ENCODE measurements at places on chromosomes 3 and 15. TPM values are rescaled to one million over a fixed set of nuclear protein-coding genes. Genes with fewer than 3 reads are reported as not detected.

- H3K4me1 ChIP-seq: no peaks in the 10 kb centered on the region
- no peak overlapping the region for H3K27ac ChIP-seq
- no peak for DNase-seq
- no peaks in the 10 kb centered on the region for H3K36me3 ChIP-seq
- no peak overlapping the region for H3K4me3 ChIP-seq
These were observed 222.2 kb downstream of the WNT5A start for GRCh38 chr3:55264919-55265318.

- peaks cover 7% of the 10 kb centered on the region for H3K27me3 ChIP-seq
- H3K27ac ChIP-seq: no peak overlapping the region
- DNase-seq: no peak
- peak overlapping the region; percentile 45 for H3K4me3 ChIP-seq
- H3K4me1 ChIP-seq: peaks cover 8% of the 10 kb centered on the region
These were observed 900 bp upstream of the GNB4 start for GRCh38 chr3:179452176-179452564.

- H3K36me3 ChIP-seq: no peaks in the 10 kb centered on the region
- peaks cover 87% of the 10 kb centered on the region for H3K4me1 ChIP-seq
- H3K27ac ChIP-seq: peak overlapping the region; percentile 26
- H3K4me3 ChIP-seq: peak overlapping the region; percentile 32
- DNase-seq: no peak
These were observed 94.6 kb downstream of the FOXP1 start for GRCh38 chr3:71488882-71489281.

- no peaks in the 10 kb centered on the region for H3K36me3 ChIP-seq
- no peak overlapping the region for H3K27ac ChIP-seq
- H3K27me3 ChIP-seq: no peaks in the 10 kb centered on the region
- H3K4me3 ChIP-seq: no peak overlapping the region
- no peak for DNase-seq
- no peaks in the 10 kb centered on the region for H3K4me1 ChIP-seq
These were observed 94.2 kb downstream of the PLXNA1 start for GRCh38 chr3:127077068-127077467.

- H3K4me3 ChIP-seq: no peak overlapping the region
- no peak overlapping the region for H3K27ac ChIP-seq
- H3K36me3 ChIP-seq: no peaks in the 10 kb centered on the region
- no peaks in the 10 kb centered on the region for H3K4me1 ChIP-seq
- H3K27me3 ChIP-seq: no peaks in the 10 kb centered on the region
- no peak for DNase-seq
These were observed 412.1 kb upstream of the DPH6 start for GRCh38 chr15:35958021-35958420.

- no peaks in the 10 kb centered on the region for H3K4me1 ChIP-seq
- no peak for DNase-seq
- H3K4me3 ChIP-seq: no peak overlapping the region
- no peaks in the 10 kb centered on the region for H3K27me3 ChIP-seq
- no peaks in the 10 kb centered on the region for H3K36me3 ChIP-seq
- no peak overlapping the region for H3K27ac ChIP-seq
These were observed 61.4 kb upstream of the ST8SIA2 start for GRCh38 chr15:92332125-92332899.

DNA sequence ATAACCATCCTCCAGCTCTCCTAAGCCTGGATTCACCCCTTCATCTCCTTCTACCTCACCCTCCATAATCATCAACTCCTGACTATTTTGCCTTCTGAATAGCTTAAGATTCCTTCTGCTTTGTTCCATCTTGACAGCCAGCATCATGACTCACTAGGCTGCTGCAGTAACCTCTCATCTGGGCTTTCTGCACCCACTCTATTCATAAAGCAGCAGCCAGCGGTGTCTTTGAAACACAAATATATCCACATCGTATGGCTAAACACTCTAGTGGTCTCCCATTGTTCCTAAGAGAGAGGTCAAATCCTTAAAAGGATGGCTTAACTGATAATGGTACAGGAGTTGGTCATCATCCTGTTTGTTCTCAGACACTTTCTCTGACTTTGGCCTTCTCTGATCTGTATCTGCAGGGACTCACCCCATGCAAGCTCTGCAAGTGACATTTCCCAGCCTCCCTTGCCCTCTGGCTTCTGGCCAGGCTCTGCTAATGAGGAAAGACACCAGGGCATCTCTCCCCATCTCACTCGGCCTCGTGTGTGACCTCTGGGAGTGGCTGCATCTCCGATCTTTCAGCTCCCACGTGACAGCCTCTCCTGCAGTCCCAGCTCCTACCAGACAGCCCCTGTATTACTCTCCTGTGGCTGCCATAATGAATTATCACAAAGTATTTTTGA, 6.2 kb downstream of the GRK7 start:
- no peak overlapping the region for H3K27ac ChIP-seq
- no peak for DNase-seq
- H3K36me3 ChIP-seq: no peaks in the 10 kb centered on the region
- no peak overlapping the region for H3K4me3 ChIP-seq
- no peaks in the 10 kb centered on the region for H3K27me3 ChIP-seq

DNA sequence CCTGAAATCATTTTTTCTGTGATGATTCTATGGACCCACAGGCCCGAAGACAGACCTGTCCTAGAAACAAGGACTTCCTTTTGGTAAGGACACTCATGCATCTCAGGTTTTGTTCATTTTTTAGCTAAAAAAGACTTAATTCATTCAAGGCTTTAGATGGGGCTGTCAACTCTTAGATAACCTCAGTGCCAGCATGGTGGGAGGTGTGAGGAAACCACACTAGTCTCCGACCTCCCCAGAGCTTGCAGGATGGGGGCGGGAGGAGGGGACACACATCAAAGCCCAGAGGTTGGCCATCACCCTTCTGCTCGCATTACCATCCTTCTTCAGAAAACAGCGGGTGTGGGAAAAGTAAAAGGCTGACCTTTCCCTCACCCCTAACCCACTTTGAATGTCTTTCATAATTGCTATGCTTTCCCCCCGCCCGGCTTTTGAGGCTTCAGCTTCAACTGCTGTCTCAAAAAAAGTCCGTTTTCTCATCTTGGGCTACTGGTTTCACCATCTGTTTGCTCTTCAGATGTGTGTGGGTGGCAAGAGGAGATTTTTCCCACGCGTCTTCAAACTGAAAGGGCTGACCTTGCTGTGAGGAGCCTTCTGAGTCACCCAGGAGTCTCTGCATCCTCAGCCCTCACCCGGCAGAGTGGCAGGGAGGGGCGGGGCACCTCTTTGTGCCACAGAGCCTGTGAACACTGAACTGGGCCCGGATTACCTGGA, 27.6 kb upstream of the CXCR6 start:
- no peaks in the 10 kb centered on the region for H3K27me3 ChIP-seq
- peaks cover 22% of the 10 kb centered on the region for H3K4me1 ChIP-seq
- no peaks in the 10 kb centered on the region for H3K36me3 ChIP-seq
- H3K4me3 ChIP-seq: peak overlapping the region; percentile 47
- peak; percentile 36 for DNase-seq
- peak overlapping the region; percentile 28 for H3K27ac ChIP-seq

DNA sequence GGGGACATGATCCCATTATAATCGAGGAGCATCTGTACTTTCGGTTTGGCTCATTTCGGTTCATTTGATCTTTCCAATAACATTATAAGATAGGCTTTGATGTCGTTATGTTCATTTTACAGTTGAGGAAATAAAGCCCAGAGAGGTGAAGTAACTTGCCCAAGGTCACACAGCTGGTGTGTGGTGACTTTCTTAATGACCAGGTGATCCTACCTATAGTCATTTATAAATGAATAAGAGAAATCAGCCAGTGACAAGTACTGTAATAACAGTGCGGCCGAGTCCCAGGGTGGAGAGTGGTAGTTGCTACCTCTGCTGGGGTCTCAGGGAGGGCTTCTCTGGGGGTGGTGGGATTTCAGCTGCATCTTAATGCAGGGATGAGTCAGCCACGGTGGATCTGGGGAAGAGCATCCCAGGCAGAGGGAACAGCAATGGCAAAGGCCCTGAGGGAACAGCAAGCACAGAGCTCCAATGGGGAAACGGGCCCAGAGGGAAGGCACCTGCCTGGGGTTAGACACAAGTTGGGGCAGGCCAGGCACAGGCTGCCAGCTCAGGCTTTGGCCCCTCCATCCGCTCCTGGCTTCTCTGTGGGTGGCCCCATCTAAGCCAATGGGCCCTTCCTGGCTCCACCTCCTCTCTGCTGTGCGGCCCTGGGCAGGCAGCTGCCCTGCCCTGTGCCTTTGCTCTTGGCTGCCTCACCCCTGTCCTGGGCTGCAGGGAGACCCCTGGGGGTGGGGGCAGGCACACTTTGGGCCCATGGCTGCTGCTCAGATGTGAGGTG, 1.1 kb upstream of the FBLN2 start:
- no peak overlapping the region for H3K27ac ChIP-seq
- no peaks in the 10 kb centered on the region for H3K36me3 ChIP-seq
- DNase-seq: no peak
- peaks cover 11% of the 10 kb centered on the region for H3K27me3 ChIP-seq
- H3K4me3 ChIP-seq: no peak overlapping the region
- H3K4me1 ChIP-seq: peaks cover 13% of the 10 kb centered on the region

DNA sequence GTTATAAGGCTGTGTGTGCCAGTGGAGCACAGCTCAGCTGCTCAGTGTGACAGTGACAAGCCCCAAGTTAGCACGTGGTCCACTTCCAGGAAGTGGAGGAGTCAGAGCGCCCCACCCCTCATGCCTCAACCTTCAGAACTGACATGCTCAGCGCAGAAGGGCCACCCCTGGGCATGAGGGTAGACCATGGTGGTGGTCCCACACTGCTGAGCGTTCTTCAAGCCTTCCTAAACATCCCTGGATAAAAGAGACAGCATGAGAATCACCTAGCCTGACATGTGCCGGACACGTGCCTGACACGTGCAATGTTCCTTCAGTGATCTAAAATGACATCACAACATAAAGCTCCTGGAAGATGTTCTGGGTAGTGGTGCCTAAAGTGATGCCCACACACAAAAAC, 16.8 kb downstream of the ATP10A start:
- no peak overlapping the region for H3K4me3 ChIP-seq
- no peak for DNase-seq
- peaks cover 64% of the 10 kb centered on the region for H3K4me1 ChIP-seq
- H3K27ac ChIP-seq: no peak overlapping the region
- H3K36me3 ChIP-seq: no peaks in the 10 kb centered on the region

GRCh38 chr15:61173899-61174689, 55.0 kb downstream of the RORA start:
- no peak overlapping the region for H3K4me3 ChIP-seq
- peaks cover 13% of the 10 kb centered on the region for H3K4me1 ChIP-seq
- no peaks in the 10 kb centered on the region for H3K36me3 ChIP-seq
- no peak for DNase-seq
- no peak overlapping the region for H3K27ac ChIP-seq

DNA sequence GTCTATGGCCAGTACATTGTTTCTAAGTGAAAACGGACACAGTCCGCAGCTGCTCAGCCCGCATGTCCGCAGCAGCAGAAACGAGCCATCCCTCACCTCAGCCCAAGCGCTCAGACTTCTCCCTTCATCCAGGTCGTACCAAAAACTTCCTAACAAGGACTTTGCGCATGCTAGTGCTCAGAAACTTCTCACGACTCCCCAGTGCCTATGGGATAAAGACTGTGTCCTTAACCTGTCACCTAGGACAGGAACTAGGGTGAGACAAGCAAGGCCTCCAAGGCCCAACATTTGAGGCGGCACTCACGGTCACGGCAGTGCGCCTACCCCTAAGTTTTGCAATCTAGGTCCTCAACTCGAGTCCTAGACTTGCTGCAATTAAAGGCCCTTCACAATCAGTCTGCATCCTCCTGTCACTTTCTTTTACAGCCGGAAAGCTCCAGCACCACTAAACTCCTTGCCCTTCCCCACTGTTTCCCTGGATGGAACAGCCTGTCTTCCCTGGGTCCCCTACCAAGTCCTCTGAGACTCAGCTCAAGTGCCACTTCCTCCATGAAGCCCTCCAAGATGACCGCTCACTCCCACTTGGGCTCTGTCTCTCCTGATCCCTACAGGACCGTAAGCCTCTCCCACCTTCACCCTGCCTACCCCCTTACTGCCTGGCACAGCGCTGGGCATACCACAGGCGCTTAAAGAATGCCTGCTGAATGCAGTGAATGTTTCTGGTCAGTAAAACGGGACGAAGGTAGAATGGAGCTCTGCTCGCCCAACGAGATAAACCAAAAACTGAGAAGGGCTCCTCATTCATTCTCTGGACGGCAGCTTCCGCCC, 1.2 kb downstream of the CLN6 start:
- H3K4me3 ChIP-seq: peak overlapping the region; percentile 90
- H3K36me3 ChIP-seq: no peaks in the 10 kb centered on the region
- DNase-seq: no peak
- H3K27me3 ChIP-seq: no peaks in the 10 kb centered on the region

DNA sequence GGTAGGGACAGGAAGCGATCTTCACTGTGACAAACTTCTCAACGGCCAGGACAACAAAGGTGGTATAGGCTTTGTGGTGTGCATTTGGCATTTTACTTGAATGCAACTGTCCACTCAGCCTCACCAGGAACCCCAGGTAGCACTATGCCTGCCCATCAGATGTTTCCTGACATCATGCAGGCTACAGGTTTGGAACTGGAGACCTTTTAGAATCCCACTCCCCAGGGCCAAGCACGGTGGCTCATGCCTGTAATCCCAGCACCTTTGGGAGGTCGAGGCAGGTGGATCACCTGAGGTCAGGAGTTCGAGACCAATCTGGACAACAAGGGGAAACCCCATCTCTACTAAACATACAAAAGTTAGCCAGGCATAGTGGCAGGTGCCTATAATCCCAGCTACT, 9.6 kb downstream of the STARD5 start:
- H3K4me3 ChIP-seq: no peak overlapping the region
- peaks cover 49% of the 10 kb centered on the region for H3K4me1 ChIP-seq
- H3K36me3 ChIP-seq: peaks cover 23% of the 10 kb centered on the region
- H3K27me3 ChIP-seq: no peaks in the 10 kb centered on the region
- no peak for DNase-seq

DNA sequence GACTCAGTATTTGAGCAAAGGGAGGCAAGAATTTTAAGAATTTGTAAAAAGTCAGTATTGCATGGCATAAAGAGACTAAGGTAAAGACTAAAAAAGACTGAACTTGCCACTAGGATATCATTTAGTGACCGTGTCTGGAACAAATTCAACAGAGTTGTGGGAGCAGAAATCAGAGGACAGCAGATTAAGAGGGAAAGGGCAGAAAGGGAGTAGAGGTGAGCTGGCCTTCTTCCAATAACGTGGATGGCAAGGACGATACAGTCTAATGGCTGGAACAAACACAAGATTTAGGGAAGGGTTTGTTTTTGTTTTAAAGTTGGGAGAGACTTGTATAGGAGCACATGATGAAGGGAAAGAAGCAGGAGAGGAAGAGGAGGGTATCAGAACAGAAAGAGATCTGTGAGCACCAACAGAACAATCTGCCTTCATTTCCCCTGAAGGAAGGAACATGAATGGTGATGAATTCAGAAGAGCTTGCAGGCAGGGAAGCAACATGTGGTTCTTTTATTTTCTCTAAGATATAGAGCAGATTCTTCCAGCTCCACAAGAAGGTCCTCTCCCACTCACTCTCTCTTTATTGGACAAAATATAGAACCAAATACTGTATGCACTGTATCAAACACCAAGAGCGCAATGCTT, 8.6 kb downstream of the VGLL4 start:
- no peaks in the 10 kb centered on the region for H3K36me3 ChIP-seq
- no peak overlapping the region for H3K27ac ChIP-seq
- H3K4me1 ChIP-seq: peaks cover 71% of the 10 kb centered on the region
- no peaks in the 10 kb centered on the region for H3K27me3 ChIP-seq
- no peak overlapping the region for H3K4me3 ChIP-seq
- no peak for DNase-seq

The VILL gene
- 15.8 TPM for total RNA-seq

The AGTR1 gene
- total RNA-seq: not detected

The ZNF80 gene
- 1.8 TPM for total RNA-seq

The CKMT1A gene
- not detected for total RNA-seq

The BLM gene
- total RNA-seq: 37.0 TPM
